ENCODE measurements at places on chromosomes 2 and 18.

- no peak for DNase-seq
Observed at GRCh38 chr2:40489678-40489960, 37.7 kb upstream of the SLC8A1 start.

GRCh38 chr18:31950583-31950982, 7.7 kb upstream of the TRAPPC8 start:
- DNase-seq, result no peak

GRCh38 chr2:239459056-239459455, 58.2 kb upstream of the HDAC4 start:
- DNase-seq, result peak; percentile 74

DNA sequence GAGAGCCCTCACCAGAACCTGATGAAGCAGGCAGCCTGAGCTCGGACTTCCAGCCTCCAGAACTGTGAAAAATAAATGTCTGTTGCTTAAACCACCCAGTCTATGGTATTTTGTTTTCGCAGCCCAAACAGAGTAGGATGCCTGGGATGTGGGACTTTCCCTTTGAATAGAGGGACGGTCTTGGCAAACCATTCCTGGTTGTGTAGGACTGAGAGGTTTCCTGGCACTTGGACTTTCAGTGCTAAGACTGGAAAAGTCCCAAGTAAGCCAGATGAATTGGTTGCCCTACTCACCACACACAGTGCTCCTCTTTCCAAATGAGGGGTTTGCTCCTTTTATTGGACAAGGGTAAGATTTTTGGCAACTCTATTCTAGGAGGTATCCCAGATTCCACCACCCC, 46.8 kb upstream of the ACMSD start:
- DNase-seq, result no peak

GRCh38 chr2:223532712-223533111, 69.4 kb downstream of the SCG2 start:
- no peak for DNase-seq

GRCh38 chr2:172233987-172234715, 131.5 kb upstream of the DLX2 start:
- no peak for DNase-seq

GRCh38 chr18:45688833-45689232, 35.1 kb upstream of the SLC14A1 start:
- DNase-seq, result no peak

- DNase-seq, result no peak
Observed at GRCh38 chr2:88077080-88077479, 9.5 kb downstream of the SMYD1 start.

DNA sequence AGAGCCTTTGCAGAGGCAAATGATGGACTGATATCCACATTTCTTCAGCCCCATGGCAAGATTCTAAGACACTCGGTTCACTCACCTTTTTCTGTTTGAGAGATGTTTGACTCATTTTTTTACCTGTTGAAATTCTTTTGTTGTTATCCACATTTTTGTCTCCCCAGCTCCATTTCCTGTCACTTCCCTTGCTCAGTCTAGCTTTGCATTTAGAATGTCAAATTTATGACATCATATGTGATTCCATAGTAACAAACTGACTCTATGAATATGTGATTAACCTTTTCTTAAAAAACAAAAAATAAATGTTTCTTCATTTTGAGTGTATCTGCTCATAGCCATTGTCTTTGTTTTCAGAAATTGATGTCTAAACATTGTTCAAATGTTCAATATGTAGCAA, at the start of gene NT5C1B:
TSS of gene NT5C1B (minus strand) at position 216 of the 400 bp plus-strand sequence. CDS start at position 115, 101 bp downstream.
- no peak for DNase-seq
